Kidney epithelial cell (primary cell): ENCODE measurements at places on chromosomes 1 and 21.

- DNase-seq, result no peak
Observed at GRCh38 chr21:20163167-20163566, 835.0 kb upstream of the NCAM2 start.

- DNase-seq, result no peak
Observed at GRCh38 chr21:45575304-45575992, 33.2 kb upstream of the SLC19A1 start.

- DNase-seq, result no peak
Observed at GRCh38 chr1:28160782-28161266, 15.7 kb downstream of the PTAFR start.

DNA sequence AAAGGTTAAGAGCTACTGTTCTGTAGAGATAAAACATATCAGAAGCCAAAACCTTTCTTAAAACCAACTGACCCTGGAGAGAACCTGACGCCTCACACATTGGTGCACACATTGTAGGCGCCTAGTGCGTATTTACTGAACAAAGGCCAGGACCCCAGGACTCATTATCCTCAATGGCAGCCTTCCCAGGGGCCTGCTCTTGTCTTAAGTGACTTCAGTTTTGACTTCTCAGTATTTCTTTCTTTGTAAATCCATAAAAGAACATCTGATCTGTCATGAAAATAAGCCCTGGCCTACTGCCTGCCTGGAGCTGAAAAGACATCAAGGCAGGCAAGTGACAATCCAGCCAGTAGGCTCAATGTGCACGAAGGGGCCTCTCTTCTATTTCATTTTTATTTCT, 27.6 kb downstream of the ABCA4 start:
- DNase-seq, result no peak

GRCh38 chr1:234901491-234902049, 227.1 kb downstream of the TOMM20 start:
- no peak for DNase-seq

DNA sequence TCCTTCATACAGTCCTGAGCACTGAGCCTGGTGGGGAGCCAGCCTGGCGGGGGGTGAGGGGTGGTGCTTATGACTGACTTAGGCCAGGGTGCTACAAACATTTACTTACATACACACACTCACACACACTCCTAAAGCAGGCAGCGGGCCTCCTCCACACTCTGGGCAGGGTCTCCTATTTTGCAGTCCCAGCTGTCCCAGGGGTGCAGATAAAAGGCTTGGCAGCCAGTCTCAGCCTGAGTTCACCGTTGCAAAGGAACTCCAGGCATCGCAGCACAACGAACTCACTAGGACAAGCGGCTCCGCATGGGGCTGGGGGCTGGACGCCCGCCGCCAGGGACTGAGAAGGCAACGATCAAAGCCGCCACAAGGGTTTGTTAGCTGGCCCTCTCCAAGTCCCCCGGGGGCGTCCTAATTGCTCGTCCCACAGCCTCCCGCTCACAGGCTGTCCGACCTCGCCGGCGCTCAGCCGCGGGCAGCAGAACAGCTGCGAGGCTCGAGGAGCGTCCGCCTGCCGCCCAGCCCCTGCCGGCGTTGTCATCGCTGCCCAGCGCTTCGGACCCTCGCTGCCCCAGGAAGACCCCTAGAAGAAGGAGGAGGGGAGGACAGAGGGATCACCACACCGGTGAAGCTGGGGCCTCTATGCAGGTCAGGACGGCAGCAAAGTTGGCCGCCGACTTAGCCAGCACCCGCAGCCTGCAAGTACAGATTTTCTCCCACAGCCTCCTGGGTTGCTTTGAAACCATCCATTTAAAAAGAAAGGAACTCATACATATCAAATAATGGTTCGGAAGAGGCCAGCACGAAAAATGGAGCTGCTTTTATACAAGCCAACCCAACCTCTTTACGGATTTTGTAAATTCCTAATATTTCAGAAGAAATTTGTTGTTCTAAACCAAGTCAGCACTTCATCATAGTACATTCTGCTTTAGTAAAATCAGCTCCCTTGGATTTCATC, 6.2 kb downstream of the BARHL2 start:
- DNase-seq, result no peak

GRCh38 chr1:240946926-240947325, 335.0 kb upstream of the GREM2 start:
- no peak for DNase-seq

DNA sequence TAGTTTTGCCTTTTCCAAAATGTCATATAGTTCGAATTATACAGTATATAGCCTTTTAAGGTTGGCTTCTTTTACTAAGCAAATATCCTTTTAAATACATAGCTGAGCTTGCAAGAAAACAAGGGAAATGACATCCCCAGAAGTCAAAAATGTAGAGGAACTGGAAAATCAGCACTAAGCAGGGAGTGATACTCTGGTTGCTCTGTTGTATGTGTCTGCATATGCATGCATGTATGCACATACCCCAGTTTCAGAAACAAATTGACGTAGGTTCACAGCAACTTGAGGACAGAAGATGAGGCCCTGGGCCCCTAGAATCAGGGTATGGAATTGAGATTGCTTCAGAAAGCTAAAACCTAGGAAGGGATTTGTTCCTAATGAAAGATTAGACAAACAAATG, 75.1 kb upstream of the GNG4 start:
- DNase-seq, result no peak

- no peak for DNase-seq
Observed at GRCh38 chr1:110214454-110215404, 4.6 kb downstream of the KCNC4 start.

- peak; percentile 60 for DNase-seq
Observed at GRCh38 chr1:30778154-30778978, 20.8 kb upstream of the LAPTM5 start.

DNA sequence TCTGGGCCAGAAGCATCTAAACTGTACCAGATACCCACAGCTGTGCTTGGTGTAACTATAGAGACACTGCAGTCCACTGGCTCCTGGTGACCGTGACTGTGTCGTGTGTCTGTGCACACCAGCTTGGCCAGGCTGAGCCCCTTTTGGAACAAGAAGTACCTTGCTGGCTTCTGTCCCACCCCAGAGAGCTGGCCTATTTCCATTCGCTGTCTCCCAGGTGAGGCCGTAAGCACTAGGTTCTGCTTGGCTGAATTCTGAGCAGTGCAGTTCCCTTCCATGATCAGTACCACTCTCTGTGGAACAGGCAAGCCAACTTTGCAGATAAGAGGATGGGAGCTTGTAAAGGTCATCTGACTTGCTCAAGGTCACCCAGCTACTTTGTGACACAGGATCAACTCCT, 119.9 kb upstream of the DNAH14 start:
- DNase-seq, result no peak

- DNase-seq, result no peak
Observed at GRCh38 chr1:201505503-201505890, 1.4 kb downstream of the CSRP1 start.

GRCh38 chr1:233940908-233941307, 36.4 kb downstream of the SLC35F3 start:
- no peak for DNase-seq

- no peak for DNase-seq
Observed at GRCh38 chr1:209929751-209930150, 8.3 kb upstream of the SYT14 start.

GRCh38 chr1:167726008-167726407, 4.2 kb downstream of the MPZL1 start:
- no peak for DNase-seq

- no peak for DNase-seq
Observed at GRCh38 chr1:211328866-211329475, 2.3 kb downstream of the TRAF5 start.

DNA sequence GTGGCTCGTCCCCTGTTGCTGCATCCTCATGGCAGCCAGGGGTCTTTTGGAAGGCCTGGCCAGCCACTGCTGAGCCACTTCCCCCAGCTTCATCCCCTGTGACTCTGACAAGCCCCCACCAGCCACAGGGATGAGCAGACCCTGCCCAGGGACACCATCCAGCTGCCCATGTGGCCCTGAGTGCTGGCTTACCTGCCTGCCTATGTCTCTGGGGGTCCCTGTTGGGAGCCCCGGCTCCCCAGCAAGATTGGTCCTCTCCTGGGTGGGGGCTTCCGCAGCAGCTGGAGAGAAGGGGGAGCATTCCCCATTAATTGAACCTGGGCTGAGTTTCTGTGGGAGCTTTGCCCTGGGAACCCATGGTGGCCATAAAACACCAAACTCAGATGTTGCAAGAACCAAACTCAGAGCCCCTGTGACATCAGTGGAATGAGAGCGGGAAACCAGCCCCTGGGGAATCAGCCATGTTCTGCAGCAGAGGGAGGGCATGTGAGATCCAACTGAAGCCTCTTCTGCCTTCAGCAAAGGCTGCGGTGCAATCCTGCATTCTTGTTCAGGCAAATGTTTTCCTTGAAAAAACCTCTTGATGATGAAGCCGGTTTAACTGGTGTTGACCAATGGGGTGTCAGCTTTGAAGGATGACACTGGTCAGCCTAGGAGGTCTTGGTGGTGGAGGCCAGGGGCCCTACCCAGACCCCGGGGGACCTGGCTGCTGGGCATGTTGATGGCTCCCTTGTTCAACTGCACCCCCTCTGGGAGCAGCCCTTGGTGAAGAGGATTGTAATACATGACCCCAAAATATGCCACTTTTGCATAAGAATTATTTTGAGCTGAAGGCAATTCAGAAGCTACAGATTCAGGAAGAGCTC, 28.3 kb upstream of the COL18A1 start:
- DNase-seq, result no peak

DNA sequence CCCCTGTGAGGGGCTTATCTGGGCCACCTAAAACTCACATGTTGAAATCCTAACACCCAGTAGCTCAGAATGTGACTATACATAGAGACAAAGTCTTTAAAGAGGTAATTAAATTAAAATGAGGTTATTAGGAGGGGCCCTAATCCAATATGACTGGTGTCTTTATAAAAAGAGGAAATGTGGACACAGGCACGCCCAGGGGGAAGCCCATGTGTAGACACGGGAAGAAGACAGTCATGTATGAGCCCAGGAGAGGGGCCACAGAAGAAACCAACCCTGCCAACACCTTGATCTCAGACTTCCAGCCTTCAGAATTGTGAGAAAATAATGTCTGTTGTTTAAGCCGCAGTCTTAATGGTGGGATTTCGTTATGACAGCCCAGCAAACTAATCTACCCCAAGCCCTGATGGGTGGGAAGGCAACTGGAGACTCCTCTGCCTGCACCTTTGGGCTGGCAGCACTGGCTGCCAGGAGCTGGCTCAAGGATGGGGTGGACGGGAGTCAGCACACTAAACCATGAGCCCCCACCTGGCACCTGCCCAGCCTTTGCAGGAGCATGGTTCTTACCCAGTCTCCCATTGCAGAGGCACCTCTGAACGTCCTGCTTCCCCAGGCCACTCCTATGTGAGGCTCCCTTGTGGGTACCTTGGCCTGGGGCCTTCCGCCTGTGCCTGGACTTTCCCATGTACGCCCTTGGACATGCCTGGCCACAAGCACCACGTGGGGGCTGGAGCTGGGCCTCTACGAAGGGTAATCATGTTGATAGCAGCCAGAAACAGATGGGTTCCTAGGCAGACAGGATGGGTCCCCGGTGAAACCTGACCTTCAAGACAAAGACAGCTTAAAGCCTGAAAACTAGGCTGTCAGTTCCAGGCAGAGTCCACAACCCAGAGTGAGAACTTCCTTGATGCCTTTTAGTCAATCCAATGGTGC, 57.1 kb upstream of the DMRTB1 start:
- no peak for DNase-seq

DNA sequence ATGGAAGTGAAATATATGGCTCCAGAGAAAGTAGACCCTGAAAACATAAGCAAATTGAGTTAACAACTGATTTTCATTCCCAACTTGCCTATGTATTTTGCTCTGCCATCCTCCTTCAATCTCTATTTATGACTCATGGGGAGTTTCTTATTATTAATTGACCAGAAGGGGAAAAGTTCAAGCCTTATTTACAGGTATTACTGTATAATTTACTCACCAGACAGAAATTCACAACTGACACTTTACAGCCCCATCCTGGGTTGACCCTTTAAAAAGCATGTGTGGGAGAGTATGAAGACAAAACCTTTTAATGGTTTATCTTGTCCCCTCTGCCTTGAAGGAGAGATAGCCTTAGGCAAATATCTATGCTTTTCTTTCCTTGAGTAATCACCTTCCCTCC, 39.8 kb upstream of the C1orf53 start:
- DNase-seq, result peak; percentile 5

DNA sequence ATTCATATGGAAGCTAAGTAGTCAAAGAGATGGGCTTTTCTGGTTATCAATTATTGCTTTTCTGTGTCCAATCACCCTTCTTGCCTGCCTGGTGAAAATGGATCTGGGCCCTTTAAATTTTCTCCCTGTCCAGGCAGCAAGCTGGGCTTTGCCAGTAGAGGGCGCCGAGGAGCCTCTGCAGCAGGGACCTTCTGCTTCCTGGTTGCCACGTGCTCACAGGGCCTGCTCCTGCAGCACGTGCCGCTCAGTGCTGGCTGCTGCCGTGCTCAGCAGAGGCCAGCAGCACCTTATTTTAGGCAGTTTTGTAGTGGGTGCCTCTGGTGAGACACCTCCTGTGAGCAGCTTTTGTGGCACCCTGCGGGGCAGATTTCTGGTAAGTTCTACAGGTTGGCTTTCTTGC, 4.0 kb downstream of the ACTL8 start:
- no peak for DNase-seq

GRCh38 chr1:156970017-156970416, 49.6 kb downstream of the LRRC71 start:
- no peak for DNase-seq

GRCh38 chr21:33266789-33267135, 595 bp downstream of the IL10RB start:
- no peak for DNase-seq

DNA sequence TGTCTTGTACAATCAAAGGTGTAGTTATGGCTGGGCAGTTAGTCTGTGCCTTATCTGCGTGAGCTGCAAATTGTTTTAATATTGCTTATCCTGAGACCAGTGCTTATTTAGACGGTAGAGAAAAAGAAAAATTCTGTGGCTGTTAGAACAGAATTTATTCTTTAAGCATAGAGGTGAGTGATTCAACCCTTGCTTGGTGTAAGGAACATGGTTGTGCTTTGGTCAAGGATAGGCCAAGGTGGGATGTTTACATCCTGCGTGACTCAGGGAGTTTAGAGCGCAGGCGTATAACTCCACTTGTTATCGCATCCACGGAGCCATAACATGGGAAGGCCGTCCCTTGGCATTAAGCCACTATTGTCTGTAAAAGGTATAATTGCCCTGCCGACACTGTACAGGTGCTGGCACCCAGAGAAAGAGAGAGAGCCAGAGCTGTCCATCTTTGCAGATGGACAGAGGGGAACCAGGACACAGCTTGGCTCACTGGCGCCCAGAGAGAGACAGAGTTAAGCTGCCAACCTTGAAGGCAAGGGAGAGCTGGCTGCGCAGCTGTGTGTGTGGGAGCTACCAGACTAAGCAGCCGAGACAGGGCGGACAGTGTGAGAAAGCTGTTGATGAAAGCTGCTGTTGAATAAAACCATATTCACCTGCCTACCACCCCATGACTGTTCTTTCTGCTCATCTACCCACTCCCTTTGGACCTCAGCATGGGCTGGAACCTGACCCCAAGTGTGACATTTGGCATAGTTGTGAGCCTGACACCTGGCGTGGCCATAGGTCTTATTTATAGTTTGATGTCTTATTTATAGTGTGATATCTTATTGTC, 200.4 kb downstream of the DYRK1A start:
- no peak for DNase-seq

- no peak for DNase-seq
Observed at GRCh38 chr21:39456665-39457064, 4.9 kb downstream of the SH3BGR start.

GRCh38 chr1:78168306-78168705, 122.5 kb downstream of the GIPC2 start:
- DNase-seq, result no peak

GRCh38 chr1:44246806-44247205, 33.5 kb downstream of the DMAP1 start:
- no peak for DNase-seq
